ENCODE measurements at places on chromosomes 5 and 9.

GRCh38 chr5:140671472-140672125 is 1.8 kb downstream of the DND1 start:
- no peak for DNase-seq

GRCh38 chr9:32395510-32396216 is 11.2 kb downstream of the ACO1 start:
- DNase-seq = no peak

DNA sequence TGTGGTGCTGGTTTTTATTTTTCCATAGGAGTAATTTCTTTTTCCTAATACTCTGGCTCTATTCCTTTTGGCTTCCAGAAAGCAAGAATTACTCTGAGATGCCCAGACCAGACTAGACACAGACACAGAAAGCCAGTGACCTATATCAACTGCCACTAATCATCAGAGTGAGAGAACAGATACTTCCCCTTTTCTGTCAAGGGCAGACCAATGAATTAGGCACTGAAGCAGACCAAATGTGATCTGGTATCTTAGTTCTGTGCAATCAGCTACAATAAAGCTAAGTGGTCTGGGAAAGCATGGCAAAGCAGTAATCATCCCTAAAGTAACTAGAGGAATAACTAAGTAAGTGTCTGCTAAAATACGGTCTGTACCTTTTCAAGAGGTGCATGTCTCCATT is 239.1 kb downstream of the ELAVL2 start:
- DNase-seq = no peak

DNA sequence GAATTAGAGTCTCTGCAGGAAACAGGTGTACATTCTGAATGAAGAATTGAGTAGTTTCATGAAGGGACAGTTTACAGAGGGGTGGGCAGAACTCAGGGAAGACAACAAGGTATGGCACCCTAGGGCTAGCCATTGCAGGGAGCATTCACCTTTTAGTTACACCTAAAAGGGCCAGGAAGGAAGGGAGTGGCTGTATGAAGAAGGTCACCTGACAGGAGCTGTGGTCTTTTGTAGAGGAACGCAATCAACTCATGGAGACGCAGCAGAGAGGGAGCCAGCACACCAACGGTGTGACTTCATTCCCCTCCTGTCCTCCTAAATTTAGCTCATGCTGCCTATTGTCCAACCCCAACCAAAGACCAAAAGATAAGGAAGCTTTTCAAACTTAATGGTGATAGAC is 12.7 kb upstream of the ZCCHC7 start:
- DNase-seq = no peak

GRCh38 chr5:14415698-14416074 is 165.9 kb upstream of the OTULINL start:
- DNase-seq = no peak

- no peak for DNase-seq
These were observed 53.0 kb upstream of the PDZD2 start for GRCh38 chr5:31585895-31586270.

DNA sequence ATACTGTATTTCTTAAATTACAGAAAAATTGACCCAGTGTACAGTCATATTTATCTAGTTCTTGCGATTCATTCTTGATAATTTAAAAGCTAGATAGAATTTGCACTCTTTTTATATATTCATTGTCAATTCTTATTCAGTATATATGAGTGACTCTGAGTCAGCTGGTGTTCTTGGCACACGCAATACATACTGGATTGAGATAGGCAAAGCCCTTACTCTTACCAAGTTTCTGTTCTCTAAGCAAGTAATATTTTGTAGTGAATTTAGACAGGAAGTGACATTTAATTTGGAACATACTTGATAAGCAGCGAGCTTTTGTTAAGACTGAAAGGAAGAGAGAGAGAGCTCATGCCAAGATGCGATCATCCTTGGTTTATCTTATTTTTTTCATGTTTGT is 57.7 kb downstream of the GPBP1 start:
- no peak for DNase-seq

- DNase-seq = no peak
These were observed 59.7 kb downstream of the ELL2 start for GRCh38 chr5:95901676-95902627.

DNA sequence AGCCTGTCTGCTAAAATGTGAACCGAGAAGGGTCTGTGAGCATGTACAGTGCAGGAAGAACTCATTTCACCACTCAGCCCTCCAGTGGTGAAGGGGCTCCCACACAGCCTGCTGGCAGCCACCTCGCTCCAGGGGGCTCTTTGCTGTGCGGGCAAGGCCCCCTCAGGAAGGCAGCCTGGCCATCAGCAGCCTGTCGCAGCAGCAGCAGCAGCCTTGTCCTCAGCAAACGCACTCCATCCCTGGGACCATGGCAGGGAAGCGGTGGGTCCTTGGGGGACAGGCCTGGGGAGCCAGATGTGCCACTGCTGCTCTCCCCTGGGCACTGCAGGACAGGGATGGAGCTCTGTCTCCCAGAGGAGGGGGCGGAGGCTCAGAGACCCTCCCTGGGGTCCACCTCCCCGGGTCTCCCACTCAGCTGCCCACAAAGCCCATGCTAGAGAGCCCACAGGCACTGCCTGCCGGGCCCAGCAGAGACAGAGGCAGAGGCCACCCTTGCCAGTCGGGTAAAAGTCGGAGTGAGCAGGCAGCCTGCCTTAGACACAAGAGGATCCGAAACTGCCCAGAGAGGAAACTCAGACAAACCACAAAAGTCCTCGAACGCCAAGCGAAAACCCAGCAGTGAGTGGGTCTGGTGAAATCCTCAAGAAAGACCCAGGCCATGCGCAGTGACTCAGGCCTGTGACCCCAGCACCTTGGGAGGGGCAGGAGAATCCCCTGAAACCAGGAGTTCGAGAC is 8.0 kb downstream of the BRD3 start:
- no peak for DNase-seq
